ENCODE measurements at places on chromosomes 12 and 14. TPM values are rescaled to one million over a fixed set of nuclear protein-coding genes. Genes with fewer than 3 reads are reported as not detected.

DNA sequence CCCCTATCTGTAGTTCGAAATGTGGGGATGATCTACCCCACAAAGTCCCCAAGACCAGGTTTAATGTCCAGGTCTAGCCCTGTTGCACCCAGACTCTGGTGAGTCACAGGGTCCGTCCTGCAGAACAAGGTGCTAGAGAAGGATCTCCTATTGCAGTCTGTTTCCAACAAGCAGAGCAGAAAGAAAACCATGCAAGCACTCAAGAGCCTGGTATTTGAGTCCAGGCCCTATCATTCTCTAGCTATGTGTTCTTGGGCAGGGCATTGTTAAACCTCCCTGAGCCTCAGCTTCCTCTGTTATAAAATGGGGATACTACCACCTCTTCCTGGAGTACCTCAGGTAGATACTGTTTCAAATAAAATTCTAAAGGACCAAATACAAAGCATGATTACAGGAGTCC, 24.4 kb downstream of the MAP3K9 start:
- no peaks in the 10 kb centered on the region for H3K27me3 ChIP-seq
- no peak for DNase-seq
- peaks cover 12% of the 10 kb centered on the region for H3K4me1 ChIP-seq
- no peaks in the 10 kb centered on the region for H3K36me3 ChIP-seq
- no peak overlapping the region for H3K27ac ChIP-seq

The ACSS3 gene
- 23.5 TPM for total RNA-seq

- peaks cover 30% of the 10 kb centered on the region for H3K4me1 ChIP-seq
- H3K27me3 ChIP-seq: no peaks in the 10 kb centered on the region
- H3K4me3 ChIP-seq: no peak overlapping the region
- no peak for DNase-seq
Measured at GRCh38 chr12:112905451-112906089, 1.2 kb upstream of the OAS1 start.

The MAP1LC3B2 gene
- 5.7 TPM for total RNA-seq

The MRPL51 gene
- 125 TPM for total RNA-seq

DNA sequence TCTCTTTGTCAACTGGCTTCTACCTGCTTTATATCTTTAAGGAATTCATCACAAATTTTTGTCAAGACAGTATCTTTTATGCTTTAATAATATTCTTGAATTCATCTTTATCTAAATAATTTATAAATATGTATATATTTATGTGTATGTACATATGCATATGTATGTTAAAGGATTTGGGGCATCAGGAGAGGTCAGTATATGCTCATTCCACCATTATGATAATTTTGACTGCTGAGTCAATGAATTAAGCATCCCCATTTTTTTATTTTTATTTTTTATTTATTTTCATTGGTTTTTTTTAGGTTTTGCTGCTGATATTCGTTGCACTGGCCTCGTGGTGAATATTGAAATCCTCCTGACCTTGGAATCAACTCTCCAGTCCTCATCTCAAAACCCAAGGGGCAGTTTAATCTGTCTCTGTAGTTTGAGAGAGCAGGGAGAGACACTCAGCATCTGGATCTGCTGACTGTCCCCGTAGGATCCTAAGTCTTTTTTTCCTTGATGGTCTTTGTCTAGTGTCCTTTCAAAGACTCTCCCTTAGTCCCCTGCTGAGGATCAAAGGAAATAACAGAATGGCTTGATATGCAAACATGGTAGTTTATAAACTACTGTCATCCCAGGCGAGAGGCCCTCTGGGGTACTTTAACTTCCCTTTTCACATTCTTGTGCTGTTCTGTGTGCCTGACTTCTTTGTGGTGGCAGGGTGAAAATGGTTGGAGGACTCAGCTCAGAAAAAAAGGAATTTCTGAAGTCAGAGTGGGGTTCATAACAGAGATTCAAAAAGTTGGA, 218.7 kb downstream of the DIO2 start:
- H3K27ac ChIP-seq: no peak overlapping the region
- no peaks in the 10 kb centered on the region for H3K27me3 ChIP-seq
- no peak overlapping the region for H3K4me3 ChIP-seq
- no peaks in the 10 kb centered on the region for H3K36me3 ChIP-seq
- no peaks in the 10 kb centered on the region for H3K4me1 ChIP-seq
